ENCODE measurements at places on chromosomes 5 and 9.

- no peak for DNase-seq
These were observed 343.8 kb upstream of the CDH18 start for GRCh38 chr5:20331826-20332225.

DNA sequence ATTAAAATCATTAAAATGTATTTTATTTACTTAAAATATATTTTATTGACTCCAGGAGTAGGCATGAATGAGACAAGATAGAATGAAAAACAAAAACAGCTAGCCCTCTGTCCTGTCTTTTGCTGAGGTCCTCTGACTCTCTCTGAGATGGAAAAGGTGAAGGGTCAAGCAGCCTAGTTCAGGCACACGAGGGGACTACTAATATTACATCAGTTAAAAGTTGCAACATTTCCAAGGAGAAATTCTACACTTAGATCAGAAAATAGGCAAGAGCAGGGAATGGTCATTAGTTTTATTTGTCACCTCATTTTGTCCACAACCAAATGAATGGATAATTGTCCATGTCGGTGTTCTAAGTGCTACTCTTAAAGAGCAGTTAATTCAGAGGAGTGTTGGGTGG is 148.5 kb downstream of the CDH10 start:
- DNase-seq: no peak

DNA sequence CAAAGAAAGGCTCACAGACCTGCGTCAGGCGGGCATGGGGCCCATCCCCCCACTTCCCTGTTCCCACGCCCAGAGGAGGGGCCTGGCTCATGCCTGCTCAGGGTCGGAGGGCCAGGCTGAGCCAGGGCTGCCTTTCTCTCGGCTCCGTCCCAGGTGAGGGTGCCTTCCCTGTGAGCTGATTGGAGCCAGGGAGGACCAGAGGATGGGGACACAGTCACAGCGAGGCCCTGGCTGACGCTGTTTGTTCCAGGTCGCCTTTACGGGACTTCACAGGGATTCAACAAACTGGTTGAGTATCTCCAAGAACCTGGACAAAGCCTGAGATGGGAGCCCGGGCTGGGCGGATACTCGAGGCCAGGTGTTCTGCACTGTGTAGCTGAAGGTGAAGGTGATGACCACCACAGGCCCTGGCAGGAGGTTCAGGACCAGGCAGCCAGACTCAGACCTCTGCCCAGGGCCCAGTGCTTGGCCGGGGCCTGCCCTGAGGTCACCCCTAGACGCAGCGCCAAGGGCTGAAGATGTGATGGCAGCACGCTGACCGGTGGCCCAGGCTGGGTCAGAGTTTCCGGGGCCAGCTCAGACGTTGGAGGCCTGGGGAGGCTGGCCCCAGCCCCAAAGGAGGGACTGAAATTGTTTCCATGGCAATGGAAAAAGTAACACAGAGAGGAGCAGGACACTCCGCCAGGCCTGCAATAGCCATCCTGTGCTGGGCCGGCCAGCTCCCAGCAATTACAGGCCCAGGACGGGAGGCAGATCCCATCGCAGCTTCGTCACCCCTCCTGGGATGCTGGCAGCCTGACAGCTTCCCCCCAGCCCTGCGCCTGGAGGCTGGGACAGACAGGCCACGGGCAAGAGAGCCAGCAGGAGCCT is 65.3 kb upstream of the ADAMTS2 start:
- DNase-seq: no peak

DNA sequence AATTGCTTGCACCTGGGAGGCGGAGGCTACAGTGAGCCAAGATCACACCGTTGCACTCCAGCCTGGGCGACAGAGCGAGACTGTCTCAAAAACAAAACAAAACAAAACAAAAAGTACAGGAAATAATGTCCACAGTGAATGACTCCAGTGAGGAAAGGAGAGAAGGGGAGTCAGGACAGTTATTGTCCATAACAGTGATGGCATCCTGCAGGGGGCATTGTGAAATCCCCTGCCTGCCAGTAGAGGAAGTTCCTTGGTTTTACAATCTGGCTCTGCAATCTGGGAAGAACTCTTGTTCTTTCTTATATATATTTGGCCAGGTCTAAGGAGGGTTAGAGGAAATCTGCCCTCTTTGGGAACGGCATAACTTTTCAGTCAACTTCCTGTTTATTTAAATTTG is 8.2 kb downstream of the SH3GL2 start:
- DNase-seq: no peak

GRCh38 chr9:135790850-135791249 is 88.9 kb downstream of the KCNT1 start:
- DNase-seq: no peak

DNA sequence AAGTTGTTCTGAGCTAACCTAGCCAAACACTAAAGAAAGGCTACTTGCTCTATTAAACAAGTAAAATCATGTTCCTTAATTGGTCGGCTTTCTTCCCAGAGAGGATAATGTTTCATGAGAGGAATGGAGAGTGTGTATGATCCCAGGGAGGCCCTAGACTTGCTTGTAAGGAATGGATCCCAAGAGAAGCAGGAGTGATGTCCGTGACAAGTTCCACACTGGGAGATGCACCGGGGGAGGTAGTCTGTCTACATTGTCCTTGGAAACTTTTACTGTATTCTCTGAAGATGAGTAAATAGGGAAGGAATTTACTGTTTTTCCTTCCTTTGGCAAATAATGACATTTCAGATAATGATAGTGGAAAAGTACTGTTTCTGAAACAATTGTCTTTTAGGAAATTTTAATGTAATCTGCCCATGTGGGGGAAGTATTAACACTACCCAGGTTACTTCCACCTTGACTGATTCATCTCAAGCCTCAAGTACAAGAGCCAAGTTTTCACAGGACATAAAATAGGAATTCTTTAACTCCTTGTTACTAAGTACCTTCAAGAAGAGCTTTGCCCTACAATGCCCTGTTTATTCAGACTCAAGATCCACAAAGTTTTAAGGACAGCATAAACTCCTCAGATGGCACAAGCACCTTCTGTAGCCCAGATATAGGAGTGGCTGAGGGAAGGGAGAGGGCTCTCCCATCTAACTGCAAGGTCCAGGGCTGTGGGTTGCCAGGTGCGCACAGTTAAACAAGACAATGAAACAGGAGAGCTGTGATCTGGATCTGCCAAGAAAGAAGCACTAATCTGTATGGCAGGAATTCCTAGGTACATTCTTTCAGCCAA is 152.1 kb downstream of the GNA14 start:
- no peak for DNase-seq

GRCh38 chr9:137454145-137454596 is 5.0 kb downstream of the NSMF start:
- DNase-seq: no peak

DNA sequence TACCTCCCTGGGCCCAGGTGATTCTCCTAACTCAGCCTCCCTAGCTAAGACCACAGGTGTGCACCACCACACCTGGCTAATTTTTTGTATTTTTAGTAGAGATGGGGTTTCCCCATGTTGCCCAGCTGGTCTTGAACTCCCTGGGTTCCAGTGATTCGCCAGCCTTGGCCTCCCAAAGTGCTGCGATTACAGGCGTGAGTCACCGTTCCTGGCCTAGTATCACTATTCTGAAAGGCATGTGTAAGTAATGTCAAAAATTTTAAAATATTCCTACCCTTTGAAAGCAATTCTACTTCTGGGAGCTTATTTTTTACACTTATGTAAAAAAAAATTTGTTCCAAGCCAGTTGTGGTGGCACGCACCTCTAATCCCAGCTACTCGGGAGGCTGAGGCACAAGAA is 27.1 kb upstream of the TLE1 start:
- DNase-seq: no peak

DNA sequence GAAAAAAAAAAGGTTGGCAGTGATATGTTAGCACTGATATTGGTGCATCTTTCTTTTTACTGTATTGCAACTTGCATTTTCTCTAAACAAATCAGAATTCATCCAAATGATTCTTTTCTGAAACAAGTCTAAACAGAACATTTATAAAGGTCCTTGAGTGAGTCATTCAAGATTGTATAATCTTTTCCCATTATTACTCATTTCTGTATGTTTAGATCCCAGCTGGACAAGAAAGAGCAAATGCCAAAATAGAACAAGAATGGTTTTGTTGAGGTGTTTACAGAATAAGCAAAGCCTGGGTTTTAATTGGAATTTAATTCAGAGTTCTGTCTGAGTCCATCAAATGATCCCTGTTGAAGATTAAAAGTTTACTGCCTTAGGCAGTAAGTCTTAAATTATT is 112.3 kb downstream of the VCAN start:
- DNase-seq: no peak

DNA sequence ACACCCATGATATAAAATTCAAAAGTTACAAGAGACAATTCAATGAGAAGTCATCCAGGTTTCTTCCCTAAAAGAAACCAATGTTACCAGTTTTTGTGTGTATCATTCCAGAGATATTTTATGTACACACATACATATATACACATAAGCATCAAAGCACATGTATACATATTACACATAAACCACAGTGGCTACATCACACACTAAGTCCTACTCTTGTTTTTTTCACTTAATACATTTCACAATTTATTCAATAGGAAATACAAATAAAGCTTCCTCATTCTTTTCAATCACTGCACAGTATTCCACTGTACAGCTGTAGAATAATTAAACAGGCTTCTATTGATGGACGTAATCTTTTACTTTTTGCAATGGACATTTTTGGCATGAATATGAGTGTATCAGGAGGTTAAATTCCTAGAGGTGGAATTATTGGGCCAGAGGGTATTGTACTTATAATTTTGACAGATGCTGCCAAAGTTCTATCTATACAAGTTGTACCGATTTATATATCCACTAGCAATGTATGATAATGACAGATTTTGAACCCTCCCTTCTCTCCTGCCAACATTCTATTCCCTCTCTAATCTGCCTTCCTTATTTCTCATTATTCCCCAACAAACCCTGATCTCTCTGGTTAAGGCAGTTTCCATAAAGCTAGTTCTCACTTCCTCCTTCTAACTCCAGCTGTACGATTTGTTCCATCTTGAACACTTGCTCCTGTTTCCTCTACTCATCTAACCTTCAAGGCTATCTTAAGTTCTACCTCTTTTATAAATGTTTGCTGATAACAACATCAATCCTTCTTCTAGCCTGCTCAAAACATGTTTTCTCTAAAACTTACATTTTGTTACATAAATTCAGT is 35.2 kb downstream of the MRPS27 start:
- DNase-seq: no peak

GRCh38 chr9:98865284-98865875 is 57.9 kb downstream of the GALNT12 start:
- DNase-seq: no peak

DNA sequence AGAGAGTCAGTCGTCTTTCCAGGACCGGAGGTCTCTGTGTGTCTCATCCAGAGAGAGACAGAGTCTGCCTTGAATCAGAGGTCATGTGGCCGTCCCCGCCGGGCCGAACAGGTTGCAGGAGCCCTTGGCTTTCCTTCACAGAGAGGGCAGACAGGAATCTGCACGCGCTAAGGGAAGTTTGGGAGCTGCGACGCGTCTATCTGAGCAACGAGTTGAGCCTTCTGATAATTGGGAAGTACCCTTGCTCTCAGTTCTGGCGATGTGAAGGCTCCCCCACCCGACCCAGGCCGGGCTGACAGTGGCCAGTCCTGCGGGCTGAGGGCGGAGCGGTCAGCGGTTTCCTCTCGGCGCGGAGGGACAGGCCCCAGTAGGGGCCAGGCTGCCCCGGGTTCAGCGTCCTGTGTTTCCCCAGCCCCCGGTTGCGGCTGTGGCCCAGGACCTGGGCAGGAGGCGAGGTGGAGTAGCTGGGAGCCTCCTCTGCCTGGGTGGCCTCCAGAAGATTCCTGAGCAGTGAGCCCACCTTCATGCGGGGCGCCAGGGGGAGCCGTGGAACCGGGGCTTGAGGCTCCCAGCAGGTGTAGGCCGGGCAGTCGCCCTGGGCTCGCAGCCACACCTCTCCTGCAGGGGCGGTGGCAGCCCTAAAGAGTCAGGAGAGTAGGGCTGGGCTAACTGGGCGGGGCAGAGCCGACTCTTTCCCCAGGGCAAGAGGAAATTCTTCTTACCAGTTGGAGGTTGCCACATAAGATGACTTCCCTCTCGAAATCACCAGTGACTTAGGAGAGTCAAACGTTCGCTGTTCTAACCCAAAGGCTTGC is 13.9 kb downstream of the NR2F1 start:
- peak; percentile 29 for DNase-seq

DNA sequence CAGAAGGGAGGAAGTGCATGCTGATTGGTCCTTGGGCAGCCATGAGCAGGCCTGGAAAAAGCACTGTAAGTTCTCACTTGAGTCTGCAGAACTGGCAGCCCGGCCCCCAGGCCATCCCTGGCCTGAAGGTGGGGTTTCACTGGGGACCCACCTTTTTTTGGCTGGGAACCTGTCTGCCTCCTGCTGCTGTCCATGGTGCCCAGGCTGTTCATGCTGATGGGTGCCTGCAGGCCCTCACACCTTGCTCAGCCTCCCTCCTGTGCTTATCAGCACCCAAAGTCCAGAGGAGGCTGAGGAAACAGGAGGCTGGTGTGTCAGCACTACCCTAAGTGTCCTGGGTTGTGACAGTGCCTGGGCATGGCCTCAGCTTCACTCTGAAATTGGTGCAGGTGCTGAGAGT is 134.4 kb upstream of the SPRY4 start:
- no peak for DNase-seq

GRCh38 chr5:72681781-72682180 is 134.7 kb upstream of the TNPO1 start:
- no peak for DNase-seq

DNA sequence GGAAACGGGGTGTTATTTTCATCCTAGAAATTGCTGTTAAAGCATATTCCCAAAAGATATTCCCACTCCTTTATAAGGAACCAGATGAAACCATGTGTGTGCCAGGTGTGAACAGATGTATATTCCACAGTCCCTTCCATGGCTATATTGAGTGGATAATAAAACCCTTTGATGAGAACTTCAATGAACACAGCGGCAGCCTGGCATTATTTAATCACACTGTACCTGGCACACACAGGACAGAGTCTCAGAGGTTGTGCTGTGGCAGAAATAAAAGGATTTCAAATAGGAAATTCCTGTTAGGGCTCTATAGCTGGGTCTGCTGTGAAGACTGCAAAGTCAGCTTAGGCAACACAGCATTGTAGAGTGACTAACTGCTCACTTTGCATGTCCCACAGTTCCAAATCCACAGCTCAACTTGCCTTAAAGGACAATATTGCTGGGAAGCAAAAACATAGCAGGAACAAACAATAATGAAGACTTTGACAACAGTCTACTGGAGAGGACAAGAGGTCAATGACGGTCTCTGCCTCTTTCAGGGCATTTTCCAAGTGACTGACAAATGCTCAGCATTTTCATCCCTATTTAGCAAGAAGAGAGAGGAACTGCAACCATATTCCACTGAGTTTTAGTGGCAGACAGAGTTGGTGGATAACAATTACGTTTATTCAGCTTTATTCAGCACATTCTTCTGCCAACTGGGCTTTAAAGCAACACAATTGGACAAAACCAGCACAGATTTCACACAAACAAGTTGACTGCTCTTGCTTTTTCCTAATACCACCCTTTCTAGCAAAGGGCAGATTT is 255.7 kb upstream of the RGMB start:
- DNase-seq: no peak

DNA sequence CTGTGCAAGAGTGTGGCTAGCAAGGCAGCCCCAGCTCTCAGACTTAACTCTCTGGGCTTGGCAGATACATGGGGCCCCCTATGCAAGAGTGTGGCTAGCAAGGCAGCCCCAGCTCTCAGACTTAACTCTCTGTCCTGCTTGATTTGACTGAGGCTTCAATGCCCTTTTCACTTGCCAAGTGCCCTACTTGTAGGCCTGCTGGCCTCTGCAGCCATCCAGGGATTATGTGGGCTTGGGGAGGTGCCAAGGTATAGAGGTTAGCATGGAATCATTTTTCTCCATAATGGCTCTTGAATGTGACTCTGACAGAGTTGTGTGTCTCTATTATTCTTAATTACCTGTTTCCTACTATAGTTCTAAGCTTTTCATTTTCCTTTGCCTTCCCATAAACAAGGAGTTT is 115.5 kb upstream of the RUSC2 start:
- no peak for DNase-seq

- DNase-seq: no peak
These were observed 33.5 kb downstream of the TLX3 start for GRCh38 chr5:171342362-171343111.
